ENCODE measurements at places on chromosomes 16 and 17. TPM values are rescaled to one million over a fixed set of nuclear protein-coding genes. Genes with fewer than 3 reads are reported as not detected.

DNA sequence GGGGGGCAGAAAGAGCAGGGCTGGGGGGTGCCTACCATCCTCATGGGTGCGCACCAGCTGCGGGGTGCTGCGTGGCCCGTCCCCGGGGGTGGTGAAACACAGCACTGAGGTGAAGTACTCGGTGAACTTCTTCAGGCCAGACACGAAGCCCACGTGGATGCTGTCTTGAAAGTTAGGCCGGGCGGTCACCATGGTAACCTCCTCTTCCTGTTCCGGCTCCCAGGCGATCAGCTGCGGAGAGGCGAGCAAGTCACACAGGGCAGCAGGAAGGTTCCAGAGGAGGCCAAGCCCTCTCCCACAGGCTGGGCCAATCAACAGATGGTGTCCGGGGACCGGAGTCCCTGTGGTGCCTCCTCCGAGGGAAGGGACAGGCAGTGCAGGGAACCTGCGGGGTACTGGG lies 90.1 kb upstream of the CDC42EP4 start:
- peak; percentile 77 for DNase-seq

- DNase-seq, result peak; percentile 35
Measured at GRCh38 chr17:82281502-82282238, 8.2 kb upstream of the CSNK1D start.

DNA sequence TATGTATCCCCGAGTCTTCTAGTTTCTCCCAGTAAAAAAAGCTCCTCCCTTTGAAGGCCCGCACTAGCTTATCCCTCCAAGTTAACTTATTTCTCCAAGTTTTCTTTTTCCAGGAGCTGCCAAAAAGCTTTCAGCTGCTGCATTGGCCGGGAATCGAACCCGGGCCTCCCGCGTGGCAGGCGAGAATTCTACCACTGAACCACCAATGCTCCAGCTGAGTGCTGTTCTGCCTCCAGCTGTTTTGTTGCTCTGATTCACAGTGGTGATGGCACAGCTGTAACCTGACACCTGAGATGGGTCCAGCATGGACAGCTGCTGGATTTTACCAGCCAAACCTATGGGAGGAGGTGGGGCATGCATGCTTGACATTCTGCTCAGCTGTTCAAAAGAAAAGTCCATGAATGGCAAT lies 22.1 kb downstream of the VAC14 start:
- DNase-seq, result peak; percentile 93

DNA sequence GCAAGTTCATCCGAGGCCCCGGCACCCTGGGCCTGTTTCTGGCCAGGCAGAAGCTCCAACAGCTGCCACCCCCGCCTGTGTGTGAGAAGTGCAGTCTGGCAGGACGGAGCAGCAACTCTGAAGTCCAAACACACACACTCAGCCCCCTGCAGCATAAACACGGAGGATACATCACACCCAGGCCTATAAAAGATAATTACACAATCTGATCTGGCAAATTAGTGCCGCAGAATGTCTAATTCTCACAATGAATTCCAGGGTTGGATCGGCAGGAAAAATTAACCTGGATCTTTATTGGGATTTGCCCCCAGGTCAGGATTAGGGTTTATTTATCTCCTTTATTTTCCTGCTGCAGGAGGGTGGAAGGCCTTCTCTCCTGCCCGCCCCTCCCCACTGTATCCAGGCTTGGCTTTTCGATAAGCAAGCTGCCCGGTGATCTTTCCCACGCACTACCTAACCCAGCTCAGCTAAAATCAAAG lies 311.4 kb downstream of the SOX9 start:
- peak; percentile 50 for DNase-seq

DNA sequence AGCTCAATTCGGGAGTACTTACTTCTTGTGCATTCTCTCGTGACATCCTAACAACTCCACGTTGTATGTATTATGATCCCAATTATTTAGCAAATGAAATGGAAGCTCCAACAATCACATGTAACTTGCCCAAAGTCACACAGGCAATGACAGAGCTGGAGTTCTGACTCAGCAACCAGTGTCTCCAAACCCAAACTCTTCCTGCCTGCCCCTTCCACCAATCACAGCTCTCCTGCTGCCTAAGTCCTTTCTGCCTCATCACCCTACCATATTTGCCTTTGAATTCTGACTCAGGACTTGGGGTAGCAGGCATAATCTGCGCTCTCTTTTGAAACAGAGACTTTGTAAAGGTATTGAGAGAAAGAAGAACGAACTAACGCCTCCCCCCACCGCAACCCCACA lies 245.2 kb upstream of the MAF start:
- no peak for DNase-seq

DNA sequence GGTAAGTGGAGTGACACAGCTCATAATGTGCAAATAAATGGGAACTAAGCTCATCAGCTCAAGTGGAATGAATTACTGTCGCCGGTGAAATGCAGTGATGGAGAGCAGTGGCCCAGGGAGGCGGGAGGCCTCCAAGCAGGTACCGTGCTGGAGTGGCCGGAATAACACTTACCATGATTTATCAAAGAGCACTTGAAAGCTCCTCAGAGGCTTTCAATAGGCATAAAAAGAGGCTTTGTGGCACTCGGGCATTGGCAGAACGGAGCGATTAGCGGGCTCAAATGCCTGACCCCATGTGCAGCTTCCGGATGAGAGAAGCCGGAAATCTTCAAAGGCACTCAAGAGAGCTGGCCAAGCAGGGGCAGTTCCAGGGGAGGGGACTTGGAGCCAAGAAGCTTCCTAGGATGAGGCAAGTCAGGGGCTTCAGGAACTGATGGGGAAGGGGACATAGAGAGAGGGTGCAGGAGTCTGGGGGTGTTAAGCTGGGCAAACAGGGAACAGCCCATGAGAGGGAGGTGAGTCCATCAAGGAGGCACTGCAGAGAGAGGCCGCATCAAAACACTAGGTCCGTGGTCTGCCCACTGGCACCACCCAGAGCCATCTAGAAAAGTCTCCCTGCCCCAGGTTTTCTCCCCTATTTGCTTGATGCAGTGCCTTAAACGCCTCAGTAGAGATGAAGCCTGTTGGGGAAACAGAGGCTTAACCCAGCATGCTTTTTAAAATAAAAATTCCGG lies 144.0 kb upstream of the IRX6 start:
- DNase-seq, result peak; percentile 20

- DNase-seq, result no peak
Measured at GRCh38 chr16:18802767-18803343, 1.5 kb upstream of the ARL6IP1 start.

GRCh38 chr16:30472328-30472942 lies at the start of gene ITGAL:
Gene ITGAL, plus strand, starts transcription at chr16:30472742. Its CDS starts 96 bp downstream, at chr16:30472838.
- DNase-seq, result no peak

- DNase-seq, result no peak
Measured at GRCh38 chr17:6090253-6090652, 20.1 kb downstream of the WSCD1 start.

DNA sequence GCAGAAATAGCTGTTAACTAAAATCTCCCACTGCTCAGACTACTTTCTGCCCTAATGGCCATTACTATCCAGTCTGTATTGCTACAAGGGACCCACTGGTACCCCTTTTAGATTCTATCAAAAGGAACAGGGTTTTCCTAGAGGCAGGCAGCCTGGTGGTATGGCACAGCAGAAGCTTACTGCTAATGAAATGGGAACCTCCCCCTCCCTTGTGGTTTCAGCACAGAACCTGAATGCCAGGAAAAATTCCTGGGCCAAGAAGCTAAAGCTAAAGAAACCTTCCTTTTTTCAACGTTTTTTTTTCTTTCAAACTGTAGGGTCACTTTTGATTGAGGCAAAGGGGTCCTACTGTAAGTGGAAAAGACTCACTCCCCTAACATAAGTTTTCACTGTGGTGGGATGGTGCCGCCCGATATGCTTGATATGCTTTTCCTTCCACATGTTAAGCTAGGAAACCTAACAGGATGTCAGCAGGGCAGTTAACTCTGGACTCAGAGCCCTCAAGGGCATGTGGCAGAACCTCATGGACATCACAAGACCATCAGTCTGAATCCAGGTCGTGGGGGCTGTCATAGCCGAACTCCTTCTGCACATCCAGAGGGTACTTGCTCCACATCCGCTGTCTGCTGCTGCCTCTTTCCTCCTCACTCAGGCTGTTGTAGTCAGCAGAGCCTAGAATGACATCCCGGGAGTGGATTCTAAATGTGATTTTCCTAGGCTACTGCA lies 9.8 kb downstream of the SLC7A6OS start:
- DNase-seq, result no peak

The FOXL1 gene
- total RNA-seq, result 2.0 TPM

The HIGD1B gene
- total RNA-seq, result 2.2 TPM

The KRTAP2-1 gene
- not detected for total RNA-seq

The GPRC5B gene
- 53.1 TPM for total RNA-seq

The CD300LG gene
- 1.2 TPM for total RNA-seq

The NPLOC4 gene
- total RNA-seq, result 86.4 TPM

Data from kidney (tissue), 22 donors.